WTC11 (cell line): ENCODE measurements at places on chromosomes 12 and 14. TPM values are rescaled to one million over a fixed set of nuclear protein-coding genes. Genes with fewer than 3 reads are reported as not detected.
A peak's percentile ranks its signal among the peaks of the same experiment; 100 is the strongest.

GPR84 gene
- total RNA-seq: 0.13 TPM in 1 of 3 replicates, not detected in the others

CMA1 gene
- total RNA-seq: not detected in 3 replicates

MYF6 gene
- 0.15 to 0.39 TPM in 2 of 3 replicates, not detected in the other for total RNA-seq

HOXC12 gene
- not detected in 3 replicates for total RNA-seq

NRXN3 gene
- total RNA-seq: 2.5 to 3.0 TPM (median 2.9 TPM) in 3 replicates

AKAP6 gene
- total RNA-seq: 0.63 to 1.4 TPM (median 0.85 TPM) in 3 replicates

GTF2H3 gene
- total RNA-seq: 31.6 to 35.9 TPM (median 35.8 TPM) in 3 replicates

NR4A1 gene
- total RNA-seq: 19.2 to 26.9 TPM (median 22.0 TPM) in 3 replicates

SLC22A17 gene
- 42.3 to 52.4 TPM (median 51.4 TPM) in 3 replicates for total RNA-seq

TRMT5 gene
- 17.6 to 25.2 TPM (median 18.5 TPM) in 3 replicates for total RNA-seq

PLBD1 gene
- total RNA-seq: 31.8 to 49.6 TPM (median 32.1 TPM) in 3 replicates

GAS2L3 gene
- 14.8 to 20.1 TPM (median 17.3 TPM) in 3 replicates for total RNA-seq

OR4K14 gene
- total RNA-seq: not detected in 3 replicates

ADGRD1 gene
- 0.77 to 0.87 TPM (median 0.80 TPM) in 3 replicates for total RNA-seq

ALX1 gene
- 0.25 to 0.78 TPM (median 0.74 TPM) in 3 replicates for total RNA-seq

SLCO1C1 gene
- total RNA-seq: not detected in 3 replicates

HSP90B1 gene
- total RNA-seq: 711 to 864 TPM (median 761 TPM) in 3 replicates

LRIG3 gene
- 7.8 to 13.0 TPM (median 8.5 TPM) in 3 replicates for total RNA-seq

ACTN1 gene
- total RNA-seq: 196 to 198 TPM (median 197 TPM) in 3 replicates

DNA sequence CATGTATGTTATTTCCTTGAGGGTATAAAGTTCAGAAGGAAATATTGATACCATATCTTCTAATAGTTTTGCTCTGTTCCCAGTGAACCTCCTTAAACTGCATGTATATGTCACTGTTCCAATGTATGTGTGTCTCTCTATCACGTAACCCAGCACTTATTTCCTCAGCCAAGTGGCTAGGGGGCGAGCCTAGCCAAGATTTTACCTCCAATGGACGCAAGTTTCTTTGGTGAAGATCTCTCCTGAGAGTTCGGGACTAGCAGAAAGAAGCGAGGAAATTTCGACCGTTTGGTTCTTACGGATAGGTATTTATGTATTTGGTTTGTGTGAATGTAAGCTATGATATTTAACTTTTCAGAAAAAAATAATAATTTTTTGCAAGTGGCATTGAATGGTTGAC, 2.5 kb downstream of the SFSWAP start:
- no peak for DNase-seq

- DNase-seq: no peak
Observed at GRCh38 chr12:56374726-56375597, 12.3 kb upstream of the APOF start.

DNA sequence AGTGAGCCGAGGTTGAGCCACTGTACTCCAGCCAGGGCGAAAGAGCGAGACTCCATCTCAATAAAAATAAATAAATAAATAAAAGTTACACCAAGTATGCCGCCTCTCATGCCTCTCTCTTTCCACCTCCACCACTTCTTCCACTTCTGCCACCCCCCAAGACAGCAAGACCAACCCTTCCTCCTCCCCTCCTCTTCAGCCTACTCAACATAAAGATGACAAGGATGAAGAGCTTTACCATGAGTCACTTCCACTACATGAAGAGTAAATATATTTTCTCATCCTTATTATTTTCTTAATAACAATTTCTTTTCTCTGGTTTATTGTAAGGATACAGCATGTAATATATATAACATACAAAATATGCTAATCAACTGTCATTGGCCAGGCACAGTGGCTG, 3.6 kb upstream of the TMED2 start:
- DNase-seq: no peak

- DNase-seq: no peak
Observed at GRCh38 chr12:116601933-116602810, 43.0 kb downstream of the MAP1LC3B2 start.

GRCh38 chr14:60655119-60655897, 6.0 kb upstream of the SIX1 start:
- DNase-seq: no peak

DNA sequence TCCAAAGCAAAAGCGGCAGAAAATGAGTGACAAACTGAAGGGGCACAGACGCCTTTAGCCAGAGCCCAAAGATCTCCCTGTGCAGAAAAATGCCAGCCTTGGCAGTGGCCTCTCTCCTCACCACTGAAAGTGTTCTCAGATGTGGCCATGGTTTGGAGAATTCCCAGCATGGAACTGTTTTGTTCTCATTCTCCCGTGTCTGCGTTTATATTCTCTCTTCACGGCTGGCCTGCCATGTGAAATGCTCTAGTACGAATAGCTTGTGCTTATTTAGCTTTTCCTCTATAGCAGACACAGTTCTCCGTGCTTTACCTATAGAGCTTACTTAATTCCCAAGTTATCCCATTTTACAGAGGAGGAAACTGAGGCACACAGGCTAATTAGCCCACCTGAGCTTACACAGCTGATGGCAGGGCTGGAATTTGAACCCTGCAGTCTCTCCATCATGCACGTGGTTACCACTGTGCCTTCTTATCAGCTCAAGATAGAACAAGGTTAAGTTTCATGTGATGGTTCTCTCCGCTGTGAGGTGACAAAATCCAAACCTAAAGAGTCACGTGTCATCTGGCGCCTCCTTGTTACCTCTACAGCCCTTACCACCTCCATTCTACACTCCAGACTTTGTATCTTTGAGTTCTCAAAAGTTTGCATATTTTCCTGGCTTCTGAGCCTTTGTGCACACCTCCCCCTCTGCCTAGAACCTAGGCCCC, 141.6 kb downstream of the GCH1 start:
- no peak for DNase-seq

DNA sequence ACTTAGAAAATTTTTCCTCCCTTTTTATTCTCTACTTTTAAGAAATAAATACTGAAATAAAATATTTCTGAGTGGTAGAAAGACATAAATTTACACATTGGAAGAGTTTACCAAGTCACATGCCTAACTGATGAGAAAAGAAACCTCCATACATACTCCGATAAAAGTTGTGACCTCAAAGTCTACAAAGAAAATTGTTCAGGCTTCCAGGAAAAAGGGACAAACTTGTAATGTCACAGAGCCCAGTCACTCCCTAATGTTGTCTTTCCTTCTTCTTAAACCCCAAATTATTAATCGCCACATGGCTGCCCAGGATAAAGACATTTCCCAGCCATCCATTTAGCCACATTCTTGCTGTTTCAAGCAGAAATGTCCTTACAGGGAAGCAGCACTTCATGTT, 455.3 kb downstream of the MDGA2 start:
- no peak for DNase-seq

- DNase-seq: peak; percentile 97
Observed at GRCh38 chr12:13534645-13535398, 338.3 kb downstream of the EMP1 start.

DNA sequence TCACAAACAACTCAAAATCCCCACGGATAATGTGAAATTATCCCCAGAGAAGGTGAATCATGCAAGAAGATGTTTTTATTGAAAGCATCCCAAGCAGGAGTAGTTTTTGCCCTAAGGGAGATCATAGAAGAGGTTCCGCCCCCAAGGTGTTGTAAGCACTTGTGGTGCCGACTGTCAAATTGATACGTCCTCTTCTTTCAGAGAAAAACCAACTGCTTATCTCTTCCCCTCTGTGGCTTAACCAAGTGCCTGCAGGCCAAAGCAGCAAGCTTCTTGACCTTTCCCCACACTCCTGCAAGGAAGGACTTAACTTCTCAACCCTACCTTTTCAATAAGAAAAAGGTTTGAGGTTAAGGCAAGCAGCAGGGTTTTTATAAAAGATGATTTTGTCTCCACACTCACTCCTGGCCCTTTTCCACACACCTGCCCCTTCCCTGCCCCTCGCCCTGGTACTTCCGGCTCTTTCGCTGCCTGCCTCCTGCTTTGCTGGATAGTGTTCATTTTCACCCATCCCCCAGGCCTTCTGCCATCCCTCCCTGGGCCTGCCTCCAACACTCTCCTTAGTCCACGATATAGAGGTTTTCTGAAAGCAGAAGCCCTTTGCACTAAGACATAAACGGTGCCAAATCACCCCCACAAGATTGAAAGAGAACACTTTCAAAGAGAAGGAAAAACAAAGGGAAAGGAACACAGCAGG, 114.5 kb downstream of the EGLN3 start:
- DNase-seq: no peak

GRCh38 chr14:92615451-92615850, 101.9 kb downstream of the RIN3 start:
- DNase-seq: no peak

- DNase-seq: no peak
Observed at GRCh38 chr12:11814374-11814773, 164.9 kb downstream of the ETV6 start.

- no peak for DNase-seq
Observed at GRCh38 chr12:119809023-119809422, 68.1 kb downstream of the CIT start.

GRCh38 chr12:116358536-116358892, 81.0 kb upstream of the MED13L start:
- no peak for DNase-seq

- DNase-seq: peak; percentile 45
Observed at GRCh38 chr12:121132601-121133481, at the start of gene P2RX7. TSS of gene P2RX7 (plus strand) at chr12:121132876. CDS start at chr12:121132971, 95 bp downstream.

- no peak for DNase-seq
Observed at GRCh38 chr14:75164809-75165208, 11.6 kb downstream of the TMED10 start.

DNA sequence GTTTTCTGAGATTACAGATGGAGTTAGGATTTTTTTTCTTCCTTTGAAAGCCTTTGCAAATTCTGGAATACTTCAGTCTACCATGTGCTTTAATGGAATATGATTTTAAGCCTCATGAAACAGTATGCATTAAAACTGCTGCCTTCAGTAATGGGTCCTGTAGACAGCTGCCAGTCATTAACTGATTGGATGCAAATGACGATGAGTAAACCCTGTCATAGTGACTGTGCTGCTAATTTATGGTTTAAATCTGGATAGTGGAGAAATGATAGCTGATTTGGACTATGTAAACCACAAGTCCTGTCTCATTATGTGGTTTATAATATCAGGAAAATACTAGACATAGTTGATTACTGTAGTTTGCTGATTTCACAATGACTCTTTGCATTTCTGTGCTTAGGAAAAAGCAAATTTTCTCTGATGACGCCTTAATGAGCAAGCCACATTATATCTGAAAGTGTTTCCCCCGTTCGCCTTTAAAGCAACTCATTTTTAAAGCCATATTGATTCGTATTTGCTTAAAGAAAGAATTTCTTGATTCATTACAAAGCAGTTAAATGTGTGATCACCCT, 217.6 kb downstream of the TMTC2 start:
- no peak for DNase-seq

DNA sequence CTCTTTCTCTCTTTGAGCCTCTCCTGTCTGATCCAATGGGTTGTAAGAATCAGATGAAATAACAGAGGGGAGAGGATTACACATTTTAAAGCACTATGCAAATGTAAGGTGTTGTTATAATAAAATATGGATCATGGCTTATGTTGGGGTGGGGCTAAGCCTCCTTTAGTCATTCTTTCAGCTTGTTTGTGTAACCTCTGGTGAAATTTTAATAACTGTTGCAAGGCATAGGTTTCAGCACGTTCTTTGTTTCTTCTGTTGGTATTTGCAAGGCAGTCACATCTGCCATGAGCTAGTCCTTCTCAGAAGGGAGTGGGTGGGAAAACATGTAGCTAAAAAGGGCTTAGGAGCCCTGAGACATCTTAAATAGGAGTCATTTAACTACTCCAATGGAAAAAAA, 74.8 kb upstream of the FRMD6 start:
- no peak for DNase-seq

DNA sequence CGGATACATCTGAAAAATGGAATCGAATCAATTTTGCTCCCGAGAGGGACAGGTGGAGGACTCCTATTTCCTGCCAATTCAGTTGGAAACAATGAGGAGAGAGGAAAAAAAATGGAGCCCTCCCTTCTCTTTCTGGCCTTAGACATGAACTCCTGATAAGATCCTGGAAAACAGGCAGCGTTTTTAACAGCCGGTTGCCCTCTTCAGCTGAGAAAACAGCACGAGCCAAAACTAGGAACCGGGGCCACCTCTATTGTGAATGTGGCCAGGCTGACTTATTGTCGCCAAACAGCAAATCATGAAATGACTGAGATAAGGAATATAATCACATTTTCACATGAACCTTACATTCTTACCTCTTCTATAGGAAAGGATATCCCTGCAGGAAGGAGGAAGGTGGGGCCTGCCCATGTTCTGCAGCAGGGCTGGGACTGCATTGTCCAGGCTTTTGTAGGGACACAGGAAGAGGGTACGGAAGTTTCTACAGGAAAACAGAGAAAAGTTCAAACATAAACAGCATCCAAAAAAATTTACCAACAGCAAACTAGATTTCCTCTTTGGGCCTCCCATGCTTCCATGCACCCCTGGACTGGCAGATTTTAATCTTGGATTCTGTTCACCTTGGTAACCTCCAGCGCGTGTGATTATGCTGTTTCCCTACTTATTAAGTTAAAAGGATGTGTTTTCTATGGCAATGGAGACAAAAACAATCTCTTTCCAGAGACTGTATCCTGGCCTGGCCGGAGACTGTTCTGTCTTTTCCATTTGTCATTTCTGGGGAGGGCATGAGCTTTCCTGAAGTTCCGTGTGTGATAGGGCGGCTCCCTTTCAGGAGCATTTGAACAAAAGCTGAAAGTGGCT, 29.0 kb upstream of the ELK3 start:
- no peak for DNase-seq

GRCh38 chr14:58513272-58513671, 85.8 kb downstream of the KIAA0586 start:
- DNase-seq: no peak

DNA sequence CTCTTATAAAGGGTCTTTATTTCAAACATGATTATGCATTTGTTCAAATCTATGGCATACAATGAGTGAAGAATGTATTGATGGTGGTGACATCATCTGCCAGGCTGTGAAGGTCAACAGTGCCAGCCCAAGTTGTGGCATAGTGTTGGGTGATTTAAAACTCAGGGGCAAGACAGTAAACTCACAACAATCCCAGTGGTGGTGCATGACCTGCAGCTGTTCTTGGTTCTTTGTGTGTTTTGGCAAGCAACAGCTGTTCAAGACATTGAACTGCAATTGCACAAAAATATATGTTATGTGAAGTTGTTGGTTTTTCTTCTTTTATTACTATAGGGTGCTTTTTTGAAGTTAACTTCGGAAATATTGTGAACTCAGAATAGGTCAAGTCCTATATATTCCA, 851.6 kb downstream of the NRXN3 start:
- DNase-seq: no peak

DNA sequence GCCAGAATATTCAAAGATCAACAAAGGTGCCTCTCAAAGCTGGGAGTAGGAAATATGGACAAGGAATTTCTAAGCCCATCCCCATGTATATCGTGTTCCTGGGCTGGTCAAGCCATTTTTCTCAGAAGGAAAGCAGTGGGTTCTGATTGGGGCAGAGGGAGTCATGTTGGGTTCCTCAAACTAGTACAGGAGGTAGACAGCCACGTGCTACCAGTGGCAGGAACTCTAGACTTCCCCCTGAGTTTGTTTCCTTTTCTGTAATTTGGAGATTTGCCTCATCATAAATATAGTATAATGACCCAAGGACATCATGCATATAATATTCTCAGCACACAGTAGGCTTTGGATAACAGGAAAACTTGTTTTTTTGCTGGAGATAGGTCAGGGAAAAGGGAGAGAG, 16.4 kb upstream of the PLEKHH1 start:
- no peak for DNase-seq

GRCh38 chr14:76613616-76614015, 147.7 kb upstream of the VASH1 start:
- DNase-seq: no peak
